ENCODE measurements at places on chromosomes 3 and 15.

GRCh38 chr3:117657278-117657677 lies 947.7 kb downstream of the TUSC7 start:
- no peak for DNase-seq

DNA sequence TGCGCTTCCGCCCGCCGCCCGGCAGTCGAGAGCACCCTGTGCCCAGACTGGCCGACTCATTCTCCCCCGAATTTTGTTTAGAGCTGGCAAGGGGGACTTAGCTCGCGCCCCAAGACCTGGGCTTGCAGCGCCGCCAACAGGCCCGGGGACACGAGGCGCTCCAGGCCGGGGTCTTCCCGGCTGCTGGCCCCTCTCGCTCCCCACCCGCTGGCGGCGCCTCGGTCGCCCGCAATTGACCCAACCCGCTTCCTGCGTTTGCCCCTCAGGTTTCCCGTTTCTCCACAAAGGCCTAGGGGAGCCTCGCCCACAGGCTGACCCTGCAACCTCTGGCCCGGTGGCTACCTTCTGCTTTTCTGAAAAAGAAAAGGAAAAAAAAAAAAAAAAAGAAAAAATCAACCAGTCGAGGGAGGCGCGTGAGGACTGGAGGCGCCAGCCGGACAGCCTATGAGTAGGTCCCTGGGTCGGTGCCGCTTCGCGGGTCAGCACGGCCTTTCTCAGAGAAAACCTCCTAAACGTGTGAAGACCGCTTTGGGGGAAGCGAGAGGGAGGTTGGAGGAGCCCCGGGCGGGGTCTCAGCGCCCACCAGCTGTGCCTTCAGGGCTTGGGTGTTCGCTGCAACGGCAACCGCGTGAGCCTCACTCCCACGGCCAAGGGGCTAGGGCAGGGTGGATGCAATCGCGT lies 7.2 kb downstream of the FOXL2 start:
- no peak for DNase-seq

DNA sequence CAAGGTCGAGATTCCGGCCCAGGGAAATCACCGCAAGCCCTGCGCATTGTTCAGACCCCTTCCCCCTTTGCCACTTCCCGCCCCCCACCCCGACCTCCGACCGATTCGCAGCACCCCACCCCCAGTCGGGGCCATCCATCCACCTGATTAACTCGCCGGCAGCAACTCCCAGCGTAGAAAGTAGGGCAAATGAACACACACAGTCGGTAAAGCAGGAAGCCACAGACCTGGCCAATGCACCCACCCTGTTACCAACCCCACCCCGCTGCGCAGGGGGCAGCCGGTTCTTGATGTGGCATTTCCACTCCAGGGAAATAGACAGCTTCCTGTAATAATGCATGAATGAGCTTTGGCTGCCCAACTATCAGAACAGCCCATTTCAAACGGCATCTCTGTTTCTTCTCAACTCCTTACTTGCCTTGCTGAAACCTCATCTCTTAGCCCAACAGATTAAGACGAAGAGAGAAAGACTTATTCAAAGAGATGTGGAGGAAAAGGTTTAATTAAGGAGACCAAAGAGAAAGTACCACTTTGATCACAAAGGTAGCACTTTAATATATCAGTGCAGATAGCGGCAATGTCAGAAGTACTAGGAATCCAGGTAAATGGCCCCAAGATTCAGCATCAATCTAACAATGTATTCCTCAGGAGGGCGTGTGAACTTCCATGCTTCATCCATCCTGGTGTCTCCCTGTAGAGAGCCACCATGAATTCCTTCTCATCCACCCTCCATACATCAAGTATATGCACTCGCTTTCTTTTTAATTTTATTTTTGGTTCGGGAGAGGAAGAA lies 1.9 kb downstream of the TNIK start:
- no peak for DNase-seq

DNA sequence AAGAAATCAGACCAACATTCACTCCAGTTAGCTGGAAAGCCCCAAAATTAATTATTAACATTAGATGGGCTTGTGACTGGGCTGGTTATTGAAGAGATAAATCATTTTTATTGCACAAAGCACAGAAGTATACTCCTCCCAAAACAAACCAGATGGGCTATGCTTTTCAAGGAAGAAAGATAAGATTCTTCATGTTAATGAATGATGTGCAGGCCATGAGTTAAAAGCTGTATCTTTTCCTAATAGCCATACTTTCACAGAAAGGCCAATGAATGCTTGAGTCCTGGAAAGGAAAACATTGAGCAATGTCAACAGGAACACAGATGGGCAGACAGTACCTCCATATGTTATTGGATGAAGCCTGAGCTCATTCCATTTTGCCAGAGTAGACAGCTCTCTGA lies 55.4 kb downstream of the OCA2 start:
- no peak for DNase-seq

DNA sequence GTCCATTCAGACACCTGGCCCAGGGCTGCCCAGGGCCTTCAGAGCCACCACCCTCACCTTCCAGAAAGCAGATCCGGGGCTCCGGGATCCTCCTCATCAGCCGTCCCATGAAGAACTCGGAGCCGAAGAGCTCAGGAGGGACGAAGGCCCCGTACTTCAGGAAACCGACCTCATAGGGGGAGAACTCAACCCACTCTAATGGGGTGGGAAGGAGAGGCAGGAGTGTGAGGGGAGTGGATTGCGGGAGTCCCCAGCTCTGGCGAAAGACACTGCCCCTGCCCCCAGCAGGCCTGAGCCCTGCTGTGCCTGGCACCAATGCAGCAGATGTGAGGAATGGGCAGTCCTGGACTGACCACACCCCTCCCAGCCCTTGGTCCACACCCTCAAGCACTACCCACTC lies 22.6 kb downstream of the PLA2G4D start:
- no peak for DNase-seq

DNA sequence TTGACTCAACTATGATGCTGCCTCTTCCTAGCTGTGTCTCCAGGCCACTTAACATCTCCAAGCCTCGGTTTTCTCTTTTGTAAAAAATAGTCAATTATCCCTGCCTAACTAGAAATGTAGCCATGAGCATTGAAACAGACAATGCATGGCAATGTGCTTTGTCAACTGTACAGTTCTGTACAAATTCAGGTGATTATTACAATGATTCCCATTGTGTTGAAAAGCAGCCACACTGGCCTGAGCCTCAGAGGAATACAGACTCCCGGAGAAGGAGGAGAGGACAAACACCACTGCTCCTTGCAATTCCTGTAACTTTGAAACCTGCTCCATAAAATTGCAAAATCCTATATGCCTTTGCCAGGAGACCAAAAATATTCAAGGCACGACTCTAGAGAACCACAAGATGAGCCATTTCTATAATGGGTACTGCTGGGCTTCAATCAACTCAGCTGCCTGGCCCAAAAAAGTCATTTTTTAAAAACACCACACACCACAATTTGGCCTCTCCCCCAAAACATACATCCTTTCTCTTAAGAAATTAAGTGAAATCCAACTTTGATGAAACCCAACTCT lies 28.6 kb downstream of the DAPK2 start:
- peak; percentile 58 for DNase-seq

- no peak for DNase-seq
Measured at GRCh38 chr3:143628971-143629370, 219.3 kb downstream of the SLC9A9 start.

DNA sequence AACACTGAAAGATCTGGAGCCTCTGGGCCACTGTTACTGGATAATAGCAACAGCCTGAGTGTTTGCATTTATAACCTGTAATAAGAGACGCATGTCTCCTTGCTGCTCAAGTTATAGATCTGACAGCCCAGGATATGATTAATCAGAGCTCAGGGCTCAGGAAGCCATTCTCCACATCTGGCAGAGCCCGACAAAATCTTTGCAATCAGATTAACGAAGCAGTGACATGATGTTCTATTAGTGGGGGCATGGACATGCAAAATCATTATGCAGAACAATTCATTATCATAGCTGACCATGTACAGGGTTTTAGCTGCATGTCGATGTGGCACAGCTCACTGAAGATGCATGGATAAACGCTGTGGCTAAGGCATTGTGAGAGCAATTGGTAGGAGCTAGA lies 730.3 kb downstream of the ZNF385D start:
- DNase-seq, result peak; percentile 13

DNA sequence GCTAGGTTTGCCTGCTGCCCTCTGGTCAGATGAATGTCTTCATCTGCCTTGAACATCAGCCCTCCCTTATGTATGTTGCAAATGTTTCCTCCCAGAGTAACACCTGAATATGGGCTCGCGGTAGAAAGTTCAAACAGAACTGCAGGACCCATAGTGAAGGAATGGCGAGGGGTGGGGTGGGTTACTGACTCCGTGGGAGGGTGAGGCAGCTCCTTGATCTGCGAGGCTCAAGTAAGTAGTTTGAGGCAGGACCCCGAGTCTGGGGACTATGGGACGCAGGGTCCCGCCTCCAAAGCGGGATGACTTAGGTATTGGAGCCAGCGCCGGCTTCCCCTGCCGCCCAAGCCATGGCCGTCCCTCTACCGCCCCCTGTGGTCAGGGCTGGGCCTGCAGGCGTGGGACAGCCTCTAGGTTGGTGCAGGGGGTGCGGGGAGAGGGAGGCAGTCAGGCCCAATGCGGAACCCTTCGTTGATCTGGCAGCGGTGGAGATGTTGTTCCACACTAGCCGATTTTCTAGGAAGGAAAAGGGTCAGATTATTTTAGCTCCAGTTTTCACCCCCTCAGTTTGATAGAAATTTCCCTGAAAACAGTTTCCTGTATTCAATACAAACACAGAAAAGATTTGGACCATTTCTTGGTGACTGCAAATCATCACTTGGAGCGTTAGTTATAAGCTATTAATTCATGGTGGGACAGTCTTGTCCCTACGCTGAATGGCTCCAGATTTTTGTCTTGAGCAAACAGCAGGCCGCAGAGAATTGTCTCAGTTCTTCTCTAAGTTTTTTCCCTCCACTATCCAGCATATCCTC lies 72.3 kb downstream of the CORO2B start:
- peak; percentile 27 for DNase-seq

GRCh38 chr3:134407239-134407625 lies 33.0 kb upstream of the AMOTL2 start:
- DNase-seq, result no peak

GRCh38 chr15:28975766-28976179 lies 90.0 kb downstream of the APBA2 start:
- peak; percentile 52 for DNase-seq

DNA sequence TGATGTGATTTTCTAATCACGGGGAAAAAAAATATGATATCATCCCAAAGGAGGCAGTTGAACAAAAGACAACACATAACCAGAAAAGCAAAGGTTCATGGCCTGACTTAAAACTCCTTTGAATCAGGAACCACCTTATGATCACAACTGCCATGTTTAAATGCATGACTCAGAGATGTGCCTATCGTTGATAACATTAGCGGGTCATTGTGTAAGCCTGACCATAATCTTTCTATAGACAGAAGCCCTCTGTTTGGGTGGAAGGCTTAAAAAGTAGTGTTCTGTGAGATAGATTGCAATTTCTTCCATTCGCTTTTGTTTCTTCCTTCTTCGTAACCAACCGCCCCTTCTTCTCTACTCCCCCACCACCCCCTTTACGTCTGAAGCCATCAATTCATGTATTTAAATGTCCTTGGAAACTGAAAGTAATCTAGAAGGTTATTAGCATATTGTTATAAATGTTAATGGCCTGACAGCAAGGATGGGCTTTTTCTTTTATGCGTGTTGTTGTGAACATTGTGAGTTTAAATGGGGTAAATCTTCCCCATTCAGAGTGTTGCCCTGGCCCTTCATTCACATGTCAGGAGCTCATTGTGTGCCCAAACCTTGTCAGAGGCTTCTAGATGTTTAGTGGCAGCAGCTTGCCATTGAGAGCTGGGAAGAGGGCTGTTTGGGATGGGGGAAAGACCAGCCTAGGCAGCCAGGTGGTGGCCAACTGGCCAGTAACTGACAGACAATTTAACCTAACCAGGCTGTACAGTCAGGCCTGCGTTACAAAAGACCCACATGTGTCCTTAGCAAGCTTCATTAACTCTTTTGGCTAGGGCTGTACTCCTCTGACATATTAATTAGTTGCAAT lies 64.5 kb downstream of the EPHA3 start:
- DNase-seq, result no peak

- DNase-seq, result peak; percentile 93
Measured at GRCh38 chr15:36358094-36358493, 221.3 kb upstream of the CDIN1 start.

GRCh38 chr3:46858456-46858855 lies 4.8 kb downstream of the MYL3 start:
- DNase-seq, result no peak

DNA sequence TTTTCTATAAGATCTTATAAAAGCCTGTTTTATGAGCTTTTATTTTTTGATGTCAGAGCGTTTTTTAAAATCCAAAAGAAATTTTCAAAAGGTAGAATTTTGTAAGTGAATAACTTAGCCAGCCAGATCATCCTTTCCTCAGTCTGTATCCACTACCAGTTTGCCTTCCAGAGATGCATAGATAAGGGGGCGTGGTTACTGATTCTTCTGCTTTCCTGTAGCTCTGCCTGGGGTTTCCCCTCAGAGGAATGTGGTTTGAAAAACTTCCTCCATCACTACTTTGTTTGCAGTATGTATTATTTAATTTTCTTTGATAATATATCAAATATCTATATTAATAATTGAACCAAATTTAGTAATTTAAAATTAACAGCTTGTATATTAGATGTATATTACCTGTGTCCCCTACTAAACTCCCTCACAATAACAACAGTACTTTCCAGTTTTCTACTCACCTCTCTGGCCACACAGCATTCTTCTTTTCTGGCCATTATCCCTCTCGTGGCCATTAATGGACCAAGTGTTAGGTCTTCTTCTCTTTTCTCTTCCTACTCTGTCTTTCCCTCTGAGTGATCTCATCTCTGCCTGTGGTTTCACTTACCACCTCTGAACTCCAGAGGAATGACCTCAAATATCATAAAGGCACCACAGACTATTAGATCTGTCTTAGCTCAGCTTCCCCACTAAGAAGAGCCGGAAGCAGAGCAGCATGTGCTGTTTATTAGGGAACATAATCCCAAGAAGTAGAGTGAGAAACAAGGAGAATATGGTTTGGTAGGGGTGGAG lies 239.7 kb downstream of the UBE2E2 start:
- DNase-seq, result peak; percentile 59

DNA sequence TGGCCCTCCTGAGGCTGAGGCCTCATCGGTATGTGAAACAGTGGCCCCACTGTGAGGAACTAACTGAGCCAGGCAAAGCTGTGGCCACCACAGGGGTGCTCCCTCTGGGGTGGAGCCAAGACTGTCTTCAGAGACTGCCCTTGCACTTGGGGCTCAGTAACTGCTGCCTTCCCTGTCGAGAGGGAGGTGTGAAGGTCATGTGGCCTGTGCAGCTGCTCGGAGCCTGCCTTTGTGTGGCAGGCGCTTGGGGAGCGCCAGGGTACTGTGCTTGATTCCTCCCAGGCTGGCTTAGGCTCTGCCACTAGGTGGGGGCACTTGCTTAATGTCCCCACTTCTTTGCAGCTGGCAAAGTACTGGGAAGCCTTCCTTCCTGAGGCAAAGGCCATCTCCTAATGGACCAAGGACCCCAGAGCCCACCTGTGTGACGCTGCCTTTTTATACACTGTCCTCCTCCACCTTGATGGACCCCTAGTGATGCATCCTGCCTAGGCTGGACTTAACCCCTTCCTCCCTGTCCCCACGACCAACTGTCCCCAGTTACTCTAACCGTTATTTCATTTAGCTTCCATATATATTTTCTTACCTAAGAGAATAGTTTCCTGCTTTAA lies 14.2 kb upstream of the SNX22 start:
- DNase-seq, result no peak

Measured in fibroblast of skin of right quadriceps (primary cell).